ENCODE measurements at places on chromosomes 4 and X.

DNA sequence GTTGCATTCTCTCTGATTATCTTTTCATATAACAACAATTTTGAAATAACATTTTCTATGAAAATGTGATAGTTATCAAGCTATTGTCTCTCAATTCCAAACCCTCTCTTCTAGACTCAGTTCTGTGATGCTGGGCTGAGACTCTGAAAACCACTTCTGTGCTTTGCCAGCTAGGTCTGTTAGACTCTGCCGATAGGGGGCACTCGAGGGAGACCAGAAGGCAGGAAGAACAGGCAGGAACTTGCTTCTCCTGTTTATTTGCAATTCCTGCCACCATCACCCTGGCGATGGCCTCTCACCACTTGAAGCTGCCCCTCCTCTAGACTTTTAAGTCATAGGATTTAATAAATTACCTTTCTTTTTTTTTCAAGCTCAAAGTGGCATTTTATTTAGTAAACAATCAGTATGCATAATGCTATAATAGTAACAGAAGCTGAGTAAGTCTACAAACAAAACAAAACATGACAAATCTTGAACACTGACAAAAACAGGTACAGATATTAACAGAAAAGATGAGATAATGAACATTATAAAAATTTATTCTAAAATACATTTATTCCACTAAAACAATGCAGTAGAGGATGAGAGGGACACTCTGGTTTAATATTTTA lies 49.7 kb downstream of the RASL11B start:
- peak; percentile 70 for DNase-seq

DNA sequence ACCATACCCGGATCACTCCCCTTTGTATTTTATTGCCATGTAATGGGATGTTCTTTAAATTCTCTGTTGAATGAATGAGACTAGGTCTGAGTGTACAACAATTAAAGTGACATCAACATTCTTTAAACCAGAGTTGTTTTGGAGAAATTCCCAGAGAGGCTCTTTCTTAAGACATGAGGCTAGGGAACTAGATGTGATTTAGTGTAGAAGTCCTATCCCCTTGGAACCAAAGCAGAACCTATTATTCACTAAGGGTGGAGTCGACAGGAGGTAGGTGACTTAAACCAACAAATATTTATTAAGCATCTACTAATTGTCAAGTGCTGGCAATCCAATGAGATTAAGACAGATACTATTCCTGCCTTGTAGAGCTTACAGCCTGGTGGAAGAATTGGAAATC lies 1.7 kb downstream of the EIF1AX start:
- no peak for DNase-seq

DNA sequence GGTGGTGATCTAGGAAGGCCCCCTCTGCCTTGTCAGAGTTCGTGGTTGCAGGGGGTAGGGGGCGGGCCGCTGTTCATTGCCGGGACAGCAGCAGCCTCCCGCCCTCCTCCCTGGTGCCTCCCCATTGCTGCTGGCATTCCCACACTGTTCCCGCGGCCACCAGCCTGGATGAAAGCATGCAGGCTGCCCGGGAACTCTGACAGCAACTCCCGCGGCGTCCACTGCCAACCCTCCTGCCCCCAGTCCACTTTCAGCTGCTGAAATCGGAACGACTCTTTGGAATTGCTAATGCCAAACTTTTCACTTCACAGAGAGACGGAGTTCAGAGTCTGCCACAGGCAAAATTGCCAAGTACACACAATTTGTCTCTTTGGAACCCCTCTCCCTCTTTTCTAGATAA lies 121.9 kb downstream of the BEND2 start:
- no peak for DNase-seq

DNA sequence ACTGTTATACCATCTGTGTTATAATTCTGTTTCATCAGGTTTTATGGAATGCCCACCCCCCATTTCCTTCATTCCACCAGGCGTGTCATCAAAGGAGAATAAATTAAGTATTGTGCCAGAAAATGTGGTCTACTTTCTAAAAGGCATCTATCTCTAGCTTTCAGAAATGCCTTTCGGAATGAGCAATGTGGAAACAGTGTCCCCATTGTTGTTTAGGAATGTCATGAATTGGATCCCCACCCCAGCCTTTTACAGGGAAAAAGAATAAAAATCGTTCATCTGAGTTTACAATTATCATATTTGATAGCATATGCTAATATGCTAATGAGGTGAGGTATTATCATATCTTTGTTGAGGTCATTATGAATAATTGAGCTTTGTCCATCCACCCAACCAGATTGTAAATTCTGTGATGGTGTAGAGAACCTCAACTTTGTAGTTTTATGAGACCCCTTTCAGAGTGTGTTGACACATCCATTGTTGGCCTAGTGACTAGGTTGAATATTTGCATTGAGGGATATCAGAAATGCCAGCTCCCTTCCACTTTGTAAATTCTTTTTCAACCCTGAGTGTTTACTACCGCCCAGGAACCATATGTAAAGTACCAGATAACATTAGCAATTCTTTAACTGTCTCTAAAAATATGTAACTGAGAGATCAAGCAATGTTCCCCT lies 56.2 kb upstream of the CCDC160 start:
- no peak for DNase-seq

DNA sequence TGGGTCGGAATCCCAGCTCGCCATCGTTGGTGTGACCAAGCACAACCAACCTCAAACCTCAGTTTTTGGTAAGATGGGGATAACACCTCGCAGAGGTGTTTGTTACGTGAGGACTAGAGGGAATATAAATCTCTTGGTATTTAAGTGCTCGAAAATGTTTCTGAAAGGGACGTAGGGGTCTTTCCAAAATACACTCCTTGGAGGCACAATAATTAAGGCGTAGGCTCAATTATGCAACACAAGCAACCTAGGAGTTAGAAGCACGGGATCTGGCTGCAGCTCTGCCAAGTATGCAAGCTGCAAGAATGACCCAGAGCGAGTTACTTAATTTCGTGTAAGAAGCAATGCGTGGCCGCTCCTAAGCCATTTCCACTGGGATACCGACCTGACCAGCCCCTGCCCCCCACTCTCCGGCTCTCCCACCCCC lies 552 bp downstream of the ADH5 start:
- DNase-seq: peak; percentile 24

Measured in COR-L47 (cell line).